ENCODE measurements at places on chromosomes 1 and 21. TPM values are rescaled to one million over a fixed set of nuclear protein-coding genes. Genes with fewer than 3 reads are reported as not detected.
A peak's percentile ranks its signal among the peaks of the same experiment; 100 is the strongest.

GRCh38 chr21:40620386-40621145, 226.4 kb downstream of the DSCAM start:
- no peak for DNase-seq

- DNase-seq: no peak
Observed at GRCh38 chr1:53657891-53658396, 81.0 kb downstream of the GLIS1 start.

- DNase-seq: no peak
Observed at GRCh38 chr1:234435620-234436019, 43.4 kb downstream of the TARBP1 start.

DNA sequence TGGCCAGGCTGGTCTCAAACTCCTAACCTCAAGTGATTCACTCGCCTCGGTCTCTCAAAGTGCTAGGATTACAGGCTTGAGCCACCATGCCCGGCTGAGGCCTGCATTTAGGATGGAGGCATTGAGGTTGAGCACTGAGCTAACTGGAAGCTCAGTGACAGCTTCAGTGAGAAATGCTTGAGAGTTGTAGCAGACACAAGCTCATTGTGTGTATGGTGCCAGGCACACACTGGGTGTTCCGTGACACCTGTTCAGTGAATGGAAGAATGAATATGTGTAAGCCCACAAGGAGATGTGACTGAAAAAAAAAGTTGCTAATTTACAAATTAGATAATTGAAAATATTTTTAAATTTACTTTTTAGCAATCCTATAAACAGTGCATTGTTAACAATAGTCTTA, 21.8 kb downstream of the LURAP1 start:
- DNase-seq: no peak

- DNase-seq: no peak
Observed at GRCh38 chr1:143643148-143643885, 328.5 kb downstream of the FAM72C start.

GRCh38 chr1:38873027-38873969, at the start of gene MYCBP:
Gene MYCBP (minus strand): TSS chr1:38873348. CDS start chr1:38873305, 43 bp downstream.
- DNase-seq: peak; percentile 96

GRCh38 chr1:9649769-9650168, 1.8 kb upstream of the PIK3CD start:
- no peak for DNase-seq

DNA sequence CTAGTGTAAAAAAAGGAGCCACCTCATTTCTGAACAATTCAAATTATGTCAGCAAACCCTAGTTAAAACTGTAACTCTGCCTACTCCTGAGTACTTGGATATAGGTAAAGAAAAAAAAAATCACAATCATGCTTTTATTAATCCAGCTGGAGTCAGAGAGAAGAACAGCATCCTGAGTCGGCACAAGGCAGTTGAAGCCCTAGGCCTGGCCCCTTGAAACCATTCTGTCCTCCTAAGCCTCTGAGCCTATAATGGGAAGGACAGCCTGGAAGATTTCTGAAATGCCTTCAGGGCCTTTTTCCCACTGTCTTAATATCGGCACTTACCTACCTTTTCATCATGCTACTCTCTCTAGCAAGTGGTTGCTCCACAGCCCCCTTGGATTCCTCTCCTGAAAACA, 32.5 kb downstream of the CDC42BPA start:
- no peak for DNase-seq

DNA sequence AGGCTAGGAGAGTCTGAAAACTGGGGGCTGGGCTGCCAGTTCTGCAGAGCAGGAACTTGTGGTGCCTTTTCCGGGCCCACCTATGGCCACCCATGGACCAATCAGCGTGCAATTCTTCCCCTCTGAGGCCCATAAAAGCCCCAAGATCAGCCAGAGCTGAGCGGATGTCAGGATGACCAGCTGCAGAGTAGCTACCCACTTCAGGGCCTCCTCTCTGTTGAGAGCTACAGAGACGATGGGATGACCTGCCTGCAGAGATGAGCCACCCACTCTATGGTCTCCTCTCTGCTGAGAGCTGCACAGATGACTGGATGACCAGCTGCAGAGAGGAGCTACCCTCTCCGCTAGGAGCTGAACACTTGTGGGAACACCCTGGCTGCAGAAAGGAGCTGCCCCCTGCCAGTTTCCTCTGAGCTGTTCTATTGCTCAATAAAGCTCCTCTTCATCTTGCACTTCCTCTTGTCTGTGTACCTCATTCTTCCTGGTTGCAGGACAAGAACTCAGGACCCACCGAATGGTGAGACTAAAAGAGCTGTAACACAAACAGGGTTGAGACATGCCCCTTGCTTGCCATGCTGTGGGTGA, 12.8 kb upstream of the AADACL4 start:
- no peak for DNase-seq

DNA sequence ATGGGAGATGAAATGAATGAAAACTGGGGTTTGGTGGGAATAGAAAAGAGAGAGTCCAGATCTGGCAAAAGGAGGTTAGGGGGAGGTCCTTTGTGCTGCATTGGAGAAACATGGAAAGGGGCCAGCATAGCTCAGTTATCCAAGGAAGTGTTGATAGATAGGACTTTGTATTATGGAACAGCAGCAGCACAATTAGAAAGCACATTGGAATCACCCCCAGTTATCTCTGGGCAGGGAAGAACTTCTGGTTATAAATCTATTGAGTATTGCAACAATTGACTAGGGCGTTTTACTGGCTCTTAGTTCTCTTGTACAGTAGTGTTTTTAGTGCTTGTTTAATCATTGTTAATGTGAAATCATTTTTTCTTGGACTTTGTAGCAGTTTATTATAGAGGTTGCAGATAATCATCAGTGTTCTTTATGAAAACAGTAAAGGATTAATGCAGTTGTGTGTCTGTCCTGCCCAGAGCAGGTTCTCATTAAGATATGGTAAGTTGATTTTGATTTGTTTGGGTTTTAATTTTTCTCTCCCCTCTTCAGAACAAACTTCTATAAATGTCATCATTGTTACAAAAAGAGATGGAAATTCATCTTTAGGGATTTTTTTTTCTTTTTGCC, 76.6 kb downstream of the NR5A2 start:
- DNase-seq: no peak

DNA sequence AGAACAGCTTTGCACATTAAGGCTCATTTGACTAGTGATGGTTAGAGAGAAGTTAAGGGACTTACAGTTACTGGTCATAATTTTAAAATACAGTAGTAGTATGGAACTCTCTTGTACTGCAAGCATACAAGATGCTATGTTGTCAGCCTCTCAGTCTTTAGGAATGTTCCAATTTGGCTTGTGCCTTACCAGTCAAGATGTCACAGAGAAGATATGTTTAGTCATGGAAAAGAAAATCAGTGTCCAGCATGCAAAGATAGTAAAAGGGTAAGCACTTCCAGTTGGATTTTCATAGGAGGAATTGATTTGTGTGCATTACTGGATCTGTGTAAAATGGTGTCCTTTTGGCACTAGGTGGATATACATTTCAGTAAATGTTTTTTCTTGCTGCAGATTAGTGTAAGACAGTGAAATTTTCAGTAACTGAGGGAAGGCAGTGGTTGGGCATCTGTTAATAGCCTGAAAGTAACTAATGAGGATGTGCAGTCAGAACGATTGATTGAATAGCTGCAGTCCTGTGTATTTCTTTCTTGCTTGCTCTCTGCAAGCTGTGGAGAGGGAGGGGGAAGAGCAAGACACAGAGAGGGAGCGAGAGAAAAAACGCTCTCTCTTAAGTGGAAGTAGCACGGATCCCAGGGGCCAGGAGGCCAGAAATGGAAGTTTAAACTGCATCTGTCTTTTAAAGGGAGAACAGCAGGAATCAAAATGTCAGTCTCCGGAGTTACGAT, 108.2 kb downstream of the CLEC20A start:
- DNase-seq: no peak

GRCh38 chr1:217067642-217068041, 344.4 kb upstream of the ESRRG start:
- DNase-seq: no peak

GRCh38 chr1:33256221-33256470, 146 bp upstream of the ZNF362 start:
- no peak for DNase-seq

GRCh38 chr1:170776777-170777176, 112.8 kb downstream of the PRRX1 start:
- no peak for DNase-seq

DNA sequence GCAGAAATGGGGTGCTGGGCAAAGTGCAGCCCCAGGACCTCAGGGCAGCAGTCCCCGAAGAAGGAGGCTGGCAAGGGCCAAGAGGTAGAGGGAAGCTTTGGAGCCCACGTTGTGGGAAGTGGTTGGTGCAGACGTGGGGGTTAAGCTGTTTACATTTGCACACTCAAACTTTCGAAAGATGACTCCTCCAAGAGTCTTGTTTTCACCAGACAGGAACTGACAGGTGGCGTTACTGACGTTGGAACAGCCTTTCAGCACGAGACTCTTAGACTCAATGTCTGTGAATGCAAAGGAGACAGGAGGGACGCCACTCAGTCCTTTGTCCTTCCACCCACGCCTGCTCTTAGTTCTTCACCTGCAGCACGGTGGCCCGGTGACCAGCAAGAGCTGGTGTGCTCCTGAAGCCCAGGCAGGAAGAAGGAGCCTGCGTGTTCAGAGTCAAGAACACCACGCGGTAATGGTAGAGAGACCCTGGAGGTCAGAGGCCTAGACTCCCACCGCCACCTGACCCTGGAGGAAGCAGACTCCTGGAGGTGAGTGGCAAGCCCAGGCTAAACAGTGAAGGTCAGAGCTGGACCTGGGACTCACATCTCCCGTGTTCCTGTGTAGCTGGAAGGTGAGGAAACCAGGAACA, 15.9 kb downstream of the LYPD8 start:
- DNase-seq: no peak

DNA sequence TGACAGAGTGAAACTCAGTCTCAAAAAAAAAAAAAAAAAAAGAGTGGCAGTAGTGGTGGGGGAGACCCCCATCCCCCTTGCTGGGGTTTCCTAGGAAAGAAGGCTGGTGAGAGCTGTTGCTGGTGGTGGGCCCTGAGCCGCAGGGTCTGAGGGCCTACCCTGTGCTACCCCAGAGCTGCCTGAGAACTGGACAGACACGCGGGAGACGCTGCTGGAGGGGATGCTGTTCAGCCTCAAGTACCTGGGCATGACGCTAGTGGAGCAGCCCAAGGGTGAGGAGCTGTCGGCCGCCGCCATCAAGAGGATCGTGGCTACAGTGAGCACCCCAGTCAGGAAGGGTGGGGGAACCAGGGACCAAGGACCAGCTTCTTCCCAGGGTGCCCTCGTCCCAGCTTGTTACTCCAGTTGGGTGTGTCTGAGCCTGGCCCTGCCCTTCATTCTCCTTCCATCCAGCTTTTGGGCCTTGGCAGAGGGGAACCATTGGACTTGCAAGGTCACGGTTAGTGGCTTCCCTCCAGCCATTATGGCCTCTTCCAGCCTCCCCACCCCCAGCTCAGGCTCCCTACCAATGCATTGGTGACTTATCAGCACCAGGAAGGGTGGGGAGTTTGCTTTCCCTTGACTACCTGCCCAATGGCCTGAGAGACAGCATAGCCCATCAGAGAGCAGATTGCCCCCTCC, 10.5 kb downstream of the LDLRAP1 start:
- no peak for DNase-seq

- DNase-seq: no peak
Observed at GRCh38 chr1:167689567-167689920, 32.2 kb upstream of the MPZL1 start.

GRCh38 chr1:1857096-1857703, 33.7 kb downstream of the GNB1 start:
- DNase-seq: no peak

DNA sequence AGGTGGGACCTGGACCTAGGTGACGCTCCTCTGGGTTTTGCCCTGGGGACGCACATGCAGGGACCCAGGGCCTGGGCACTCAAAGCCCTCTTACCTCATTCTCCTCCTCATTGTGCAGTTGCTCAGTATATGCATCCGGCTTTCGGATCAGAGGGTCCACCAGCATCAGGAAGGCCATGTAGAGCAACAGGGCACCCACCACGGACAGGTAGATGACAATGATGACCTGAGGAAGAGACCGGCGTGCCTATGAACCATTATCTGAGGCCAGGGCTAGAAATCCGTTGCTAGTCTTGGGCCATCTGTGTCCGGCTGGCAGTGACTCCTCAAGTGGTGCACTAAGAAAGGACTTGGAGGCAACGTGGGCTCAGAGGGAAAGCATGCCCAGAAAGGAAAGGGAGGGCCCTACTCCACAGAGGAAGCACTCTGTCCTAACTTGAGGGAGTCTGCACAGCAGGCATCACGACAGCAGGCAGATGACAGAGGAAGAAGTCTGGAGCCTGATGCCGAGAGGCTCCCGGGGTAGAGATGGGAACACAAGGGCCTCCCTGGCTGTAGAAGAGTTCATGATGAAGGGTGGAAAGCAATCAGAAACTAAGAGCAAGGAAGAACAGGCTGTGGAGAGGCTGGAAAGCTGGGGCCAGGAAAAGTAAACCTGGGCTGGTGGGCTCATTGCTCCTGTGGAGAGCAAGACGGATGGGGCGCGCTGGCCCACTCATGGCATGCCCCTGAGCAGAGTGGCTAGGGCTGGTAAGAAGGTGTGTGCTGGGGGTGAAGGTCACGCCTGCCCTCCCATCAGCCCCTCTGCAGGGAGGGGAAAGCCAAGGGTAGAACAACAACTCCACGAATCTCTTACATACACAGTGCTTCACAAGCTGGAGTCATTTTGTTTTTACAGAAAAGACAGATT, 10.3 kb downstream of the TMEM9 start:
- no peak for DNase-seq

DNA sequence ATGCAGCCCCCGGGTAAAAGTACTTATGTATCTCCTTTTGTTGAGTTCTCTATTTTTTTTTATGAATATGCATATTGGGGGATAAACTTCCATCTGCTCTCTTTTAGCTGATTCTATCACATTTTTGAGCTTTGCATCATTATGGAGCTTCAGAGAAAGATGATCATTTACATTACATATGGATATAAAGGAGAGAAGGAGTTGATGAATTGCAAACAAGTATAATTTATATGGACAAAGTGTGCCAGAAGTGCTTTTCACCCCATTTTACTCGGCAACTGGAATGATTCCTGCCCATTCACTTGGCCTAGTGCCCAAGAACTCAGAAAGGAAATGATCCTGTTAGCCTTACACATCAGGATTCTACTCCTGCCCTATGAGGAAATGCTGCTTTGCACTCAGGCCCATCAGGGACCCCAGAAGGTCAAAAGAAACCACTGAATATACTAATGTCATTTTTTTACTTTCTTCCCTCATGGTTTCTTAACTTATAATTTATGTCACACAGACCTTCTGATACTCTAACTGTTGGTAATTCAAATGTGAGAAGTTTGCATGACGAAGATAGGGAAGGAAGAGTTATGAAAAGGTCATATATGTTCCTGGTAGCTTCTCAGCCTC, 65.6 kb downstream of the SAMSN1 start:
- DNase-seq: no peak

GRCh38 chr21:44594406-44594916, 2.2 kb upstream of the KRTAP10-6 start:
- DNase-seq: no peak

The SLAMF9 gene
- total RNA-seq: 0.25 TPM

The SPRR2A gene
- not detected for total RNA-seq

The GPR153 gene
- 5.9 TPM for total RNA-seq

The CD84 gene
- 8.8 TPM for total RNA-seq

The EPHA10 gene
- under 0.01 TPM for total RNA-seq

The SPRR2E gene
- not detected for total RNA-seq

The MORN1 gene
- total RNA-seq: 6.9 TPM

The ERG gene
- total RNA-seq: 3.3 TPM

The TAS1R2 gene
- total RNA-seq: not detected

The PLA2G2F gene
- total RNA-seq: under 0.01 TPM

The METTL13 gene
- total RNA-seq: 16.1 TPM

The TMEM269 gene
- total RNA-seq: 0.08 TPM

The SEMA6C gene
- total RNA-seq: 1.5 TPM

The ITGB2 gene
- total RNA-seq: 50.6 TPM
